Fibroblast of skin of scalp (primary cell): ENCODE measurements at places on chromosomes 2 and 18.
A peak's percentile ranks its signal among the peaks of the same experiment; 100 is the strongest.

- DNase-seq, result no peak
Measured at GRCh38 chr2:191385416-191386160, 140.4 kb downstream of the MYO1B start.

DNA sequence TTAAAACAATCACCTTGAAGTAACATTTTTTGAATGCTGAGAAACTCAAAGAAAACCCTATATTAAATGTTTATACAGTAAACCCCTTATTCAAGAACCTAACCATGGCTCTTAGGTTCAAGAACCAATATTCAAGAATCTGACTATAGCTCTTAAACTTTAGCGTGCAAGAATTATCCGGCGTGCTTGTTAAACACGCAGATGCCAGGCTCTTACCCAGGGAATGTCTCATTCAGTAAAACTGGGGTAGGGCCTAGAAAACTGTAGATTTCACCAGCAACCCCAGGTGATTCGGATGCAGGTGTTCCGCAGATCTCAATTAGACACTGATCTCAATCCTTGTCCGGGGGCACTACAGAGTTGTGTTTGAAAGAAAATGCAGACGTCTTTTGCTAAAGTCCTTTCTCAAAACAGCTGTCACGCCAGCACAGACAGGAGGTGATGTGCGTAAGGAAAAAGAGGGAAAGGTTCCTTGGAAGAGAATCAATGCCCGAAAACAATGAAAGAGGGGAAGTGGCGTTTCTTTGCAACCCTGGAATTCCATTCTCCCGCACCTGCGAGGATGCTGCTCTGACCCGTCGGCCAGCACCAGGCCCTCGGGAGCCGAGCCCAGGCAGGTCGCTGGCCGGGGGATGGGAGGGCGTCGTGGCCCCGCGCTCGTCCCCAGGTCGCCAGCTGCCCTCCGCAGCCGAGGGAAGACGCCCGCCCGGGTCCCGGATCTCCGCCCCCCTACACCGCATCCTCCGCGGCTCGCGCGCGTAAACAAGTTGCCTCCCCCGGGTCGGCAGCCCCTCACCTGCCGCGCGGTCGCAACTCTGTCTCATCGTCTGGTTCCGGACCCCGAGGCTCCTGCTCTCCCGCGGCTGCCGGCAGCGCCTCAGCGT is 851 bp downstream of the EIF2AK3 start:
- DNase-seq, result no peak

GRCh38 chr2:99883358-99883757 is 259.0 kb downstream of the AFF3 start:
- peak; percentile 55 for DNase-seq

DNA sequence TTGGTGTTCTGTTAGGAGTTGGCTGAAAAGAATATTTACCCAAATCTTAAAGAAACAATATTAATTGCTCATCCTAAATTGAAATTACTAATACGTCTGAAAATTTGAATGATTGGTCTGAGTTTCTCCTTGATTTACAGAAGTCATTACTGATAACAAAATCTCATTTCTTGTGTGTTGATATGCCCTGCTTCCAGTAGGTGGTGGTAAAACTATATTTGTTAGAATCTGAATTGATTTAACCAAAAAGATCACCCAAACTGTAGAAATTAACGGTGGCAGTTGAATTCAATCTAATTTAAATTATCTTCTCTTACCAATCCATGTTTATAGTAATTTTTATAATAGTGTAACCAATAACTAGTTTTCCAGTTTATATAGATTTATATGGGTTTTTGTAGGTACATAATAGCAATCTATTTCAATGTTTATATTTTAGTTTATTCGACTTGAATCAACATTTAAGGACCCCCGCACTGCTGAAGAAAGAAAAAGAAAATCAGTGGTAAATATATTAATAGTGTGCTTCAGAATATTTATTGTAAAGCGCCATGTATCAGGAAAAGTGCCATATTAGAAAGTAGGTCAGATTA is 38.3 kb downstream of the PAPOLG start:
- DNase-seq, result peak; percentile 14

GRCh38 chr2:84855731-84856130 is 25.2 kb downstream of the TRABD2A start:
- DNase-seq, result no peak

- DNase-seq, result no peak
Measured at GRCh38 chr2:1964659-1965058, 220.3 kb upstream of the PXDN start.

- no peak for DNase-seq
Measured at GRCh38 chr18:69948919-69949537, 1.4 kb upstream of the CD226 start.

GRCh38 chr2:124450481-124450880 is 425.4 kb downstream of the CNTNAP5 start:
- DNase-seq, result no peak

DNA sequence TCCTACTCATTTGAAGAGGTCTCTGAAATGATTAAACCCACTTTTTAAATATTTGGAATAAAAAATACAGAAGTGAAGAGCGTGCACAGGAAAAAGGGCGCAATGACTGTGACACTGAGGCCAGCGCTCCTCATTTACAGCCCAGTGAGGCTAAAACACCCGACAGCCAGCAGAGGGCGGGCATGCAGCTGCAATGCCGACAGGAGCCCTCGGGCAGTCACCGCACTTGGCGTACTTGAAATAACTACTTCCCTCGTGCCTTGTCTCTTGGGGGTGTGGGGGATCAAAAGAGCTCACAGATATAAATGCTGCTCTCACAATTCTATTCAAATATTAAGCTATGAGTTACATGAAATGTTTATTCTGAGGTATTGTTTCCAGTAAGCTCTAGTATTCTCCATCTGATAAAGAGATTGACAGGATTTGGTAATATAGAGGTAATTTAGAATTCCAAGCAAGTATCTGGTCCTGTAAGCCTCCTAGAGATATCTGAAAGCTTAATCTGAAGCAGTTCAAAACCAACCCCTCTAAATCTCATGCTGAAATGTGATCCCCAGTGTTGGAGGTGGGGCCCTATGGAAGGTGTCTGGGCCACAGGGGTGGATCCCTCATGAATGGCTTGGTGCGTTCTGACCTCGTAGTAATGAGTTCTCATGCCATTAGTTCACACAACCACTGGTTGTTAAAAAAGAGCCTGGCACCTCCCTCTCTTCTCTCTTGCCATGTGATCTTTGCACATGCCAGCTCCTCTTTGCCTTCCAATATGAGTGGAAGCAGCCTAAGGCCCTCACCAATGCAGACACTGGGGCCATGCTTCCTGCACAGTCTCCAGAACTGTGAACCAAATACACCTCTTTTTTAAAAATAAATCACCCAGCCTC is 93.6 kb downstream of the ZAP70 start:
- peak; percentile 74 for DNase-seq
